Activated T-helper 9 cell treated with anti-CD3 and anti-CD28 coated beads, Interleukin-2, amount 50 U/mL, for 16 hours (primary cell): ENCODE measurements at places on chromosomes 6 and 20.

DNA sequence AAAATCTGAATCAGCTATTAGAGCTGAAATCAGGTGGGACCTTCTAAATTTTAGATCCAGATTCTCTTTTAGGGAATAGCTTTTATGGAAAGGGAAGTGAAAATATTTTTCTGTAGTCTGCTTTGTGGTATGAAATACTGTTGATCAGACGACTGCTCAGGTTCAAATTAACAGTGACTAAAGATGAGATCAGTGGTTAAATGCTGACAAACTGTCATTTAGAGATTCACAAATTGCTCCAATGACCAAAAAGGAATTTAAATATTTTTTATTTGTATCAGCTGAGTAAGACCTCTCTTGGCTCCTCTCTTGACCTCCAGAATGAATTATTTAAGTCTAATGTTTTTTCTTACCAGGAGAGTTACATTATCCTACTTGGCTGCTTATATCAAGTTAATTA is 77.3 kb downstream of the KCNQ5 start:
- DNase-seq: no peak

GRCh38 chr20:23514848-23515247 is 23.9 kb downstream of the CST8 start:
- no peak for DNase-seq

DNA sequence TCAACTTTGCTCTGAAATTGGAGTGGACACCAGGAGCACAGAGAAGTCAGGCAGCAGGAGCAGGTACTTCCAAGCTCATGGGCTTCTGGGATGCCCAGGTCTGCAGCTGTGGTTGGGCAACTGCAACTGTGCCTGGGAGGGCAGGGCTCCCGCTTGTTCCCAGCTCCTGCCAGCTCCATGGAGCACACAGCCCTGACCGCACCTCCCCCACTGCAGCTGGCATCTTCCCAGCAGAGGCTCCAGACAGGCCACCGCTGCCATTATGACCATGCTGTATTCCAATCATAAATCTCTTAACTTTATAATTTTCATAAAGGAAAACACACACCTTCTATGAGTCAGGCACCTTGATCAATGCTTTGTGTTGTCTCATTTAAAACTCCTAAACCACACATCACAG is 36.9 kb downstream of the STK38 start:
- DNase-seq: no peak

GRCh38 chr20:13008761-13009681 is at the start of gene SPTLC3:
Gene SPTLC3 (plus strand): TSS chr20:13008972. CDS start chr20:13009268, 296 bp downstream.
- DNase-seq: no peak

DNA sequence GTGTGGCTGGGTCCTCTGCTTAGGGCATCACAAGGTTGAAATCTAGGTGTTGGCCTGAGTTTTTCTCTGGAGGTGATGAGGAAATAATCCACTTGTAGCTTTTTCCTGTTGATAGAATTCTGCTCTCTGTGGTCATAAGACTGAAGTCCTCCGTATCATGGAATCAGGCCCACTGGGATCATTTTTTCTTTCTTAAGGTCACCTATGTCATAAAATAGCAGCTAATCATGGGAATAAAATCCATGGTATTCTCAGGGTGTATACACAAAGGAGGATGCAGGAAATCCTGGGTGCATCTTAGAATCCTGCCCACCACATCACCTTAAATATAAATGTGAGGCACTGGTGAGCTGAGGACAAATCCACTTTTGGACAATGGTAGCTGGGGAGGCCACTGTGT is 72.7 kb downstream of the PRDM1 start:
- no peak for DNase-seq

- peak; percentile 44 for DNase-seq
Measured at GRCh38 chr6:29628419-29629281, 4.3 kb downstream of the GABBR1 start.

DNA sequence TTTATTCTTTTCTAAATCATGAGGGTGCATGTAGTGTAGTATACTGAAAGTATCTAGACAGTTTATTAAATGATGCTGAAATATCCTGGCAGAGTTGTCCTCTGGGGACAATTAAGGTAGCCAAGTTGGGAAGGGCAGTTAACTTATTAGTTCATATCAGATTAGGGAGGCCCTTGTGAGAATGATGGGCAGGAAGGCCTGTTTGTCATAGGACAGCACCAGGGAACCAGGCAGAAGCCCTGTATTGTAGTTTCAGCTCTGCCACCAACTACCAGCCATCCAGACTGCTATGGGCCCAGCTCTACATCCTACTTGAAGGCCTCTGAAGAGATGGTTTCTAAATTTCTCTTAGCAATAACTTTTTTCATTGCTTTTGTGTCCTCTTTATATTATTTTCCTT is 4.0 kb downstream of the MYLIP start:
- no peak for DNase-seq

GRCh38 chr20:371755-372542 is 8.6 kb upstream of the TRIB3 start:
- DNase-seq: no peak

- DNase-seq: no peak
Measured at GRCh38 chr20:38135271-38135650, 29.8 kb downstream of the TGM2 start.

GRCh38 chr6:138655828-138656227 is 117.7 kb upstream of the CCDC28A start:
- DNase-seq: no peak

GRCh38 chr20:53809217-53809616 is 215.6 kb upstream of the ZNF217 start:
- no peak for DNase-seq

GRCh38 chr20:48340883-48341281 is 486.9 kb downstream of the PREX1 start:
- DNase-seq: no peak

GRCh38 chr6:48111143-48111506 is at the start of gene PTCHD4:
Gene PTCHD4 (minus strand): TSS chr6:48111197. CDS start chr6:48068957, 42,240 bp downstream.
- DNase-seq: no peak

DNA sequence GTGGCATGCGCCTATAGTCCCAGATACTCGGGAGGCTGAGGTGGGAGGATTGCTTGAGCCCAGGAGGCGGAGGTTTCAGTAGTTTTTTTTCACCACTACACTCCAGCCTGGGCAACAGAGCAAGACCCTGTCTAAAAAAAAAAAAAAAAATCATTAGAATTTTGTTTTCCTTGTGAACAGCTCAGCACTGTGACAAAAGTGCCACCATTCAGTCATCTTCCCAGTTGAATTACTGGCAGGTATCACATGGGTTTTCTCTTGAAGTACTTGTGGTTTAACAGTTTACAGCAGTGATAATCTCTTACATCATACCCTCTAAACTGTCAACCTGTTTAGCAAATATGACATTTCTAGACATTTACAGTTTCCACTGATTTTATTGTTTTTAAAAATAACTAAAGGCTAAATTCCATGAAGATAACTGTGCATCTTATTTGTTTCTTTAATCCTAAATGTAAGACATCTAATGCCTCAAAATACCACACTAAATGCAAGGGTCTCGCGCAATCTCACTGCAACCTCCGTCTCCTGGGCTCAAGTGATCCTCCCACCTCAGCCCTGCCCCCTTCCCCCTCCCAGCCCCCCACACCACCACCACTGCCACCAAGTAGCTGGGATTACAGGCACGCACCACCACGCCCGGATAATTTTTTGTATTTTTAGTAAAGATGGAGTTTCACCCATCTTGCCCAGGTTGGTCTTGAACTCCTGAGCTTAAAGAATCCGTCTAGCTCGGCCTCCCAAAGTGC is 7.0 kb downstream of the TRPC4AP start:
- no peak for DNase-seq

DNA sequence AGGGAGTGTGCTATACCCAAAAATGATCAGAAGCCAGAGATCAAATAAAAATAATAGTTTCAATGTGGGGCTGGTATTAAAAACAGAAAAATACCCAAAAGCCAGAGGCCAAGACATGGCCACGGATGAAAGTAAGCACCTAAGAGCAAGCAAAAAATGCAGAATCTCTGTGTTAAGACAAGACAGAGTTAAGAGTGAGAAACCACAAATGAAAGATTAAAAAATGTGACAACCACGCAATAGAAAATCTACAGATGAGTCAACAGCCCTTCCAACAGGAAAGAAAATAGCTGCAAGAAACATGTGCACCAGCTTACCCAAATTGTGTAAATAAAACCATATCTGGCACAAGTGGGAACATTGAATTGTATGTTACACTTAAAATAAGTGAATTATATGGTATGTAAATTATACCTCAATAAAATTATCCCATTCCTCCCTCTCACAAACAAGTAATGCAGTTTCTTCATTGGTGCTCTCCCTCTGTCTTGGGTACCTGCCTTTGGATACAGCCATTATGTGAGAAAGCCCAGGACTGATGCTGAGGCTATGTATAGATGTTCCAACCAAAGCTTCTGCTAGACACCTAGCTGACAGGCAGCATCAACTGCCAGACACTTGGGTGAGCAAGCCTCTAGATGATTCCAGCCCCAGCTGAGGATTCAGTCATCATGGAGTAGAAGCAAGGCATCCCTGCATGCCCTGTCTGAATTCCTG is 55.3 kb upstream of the UFL1 start:
- DNase-seq: no peak

DNA sequence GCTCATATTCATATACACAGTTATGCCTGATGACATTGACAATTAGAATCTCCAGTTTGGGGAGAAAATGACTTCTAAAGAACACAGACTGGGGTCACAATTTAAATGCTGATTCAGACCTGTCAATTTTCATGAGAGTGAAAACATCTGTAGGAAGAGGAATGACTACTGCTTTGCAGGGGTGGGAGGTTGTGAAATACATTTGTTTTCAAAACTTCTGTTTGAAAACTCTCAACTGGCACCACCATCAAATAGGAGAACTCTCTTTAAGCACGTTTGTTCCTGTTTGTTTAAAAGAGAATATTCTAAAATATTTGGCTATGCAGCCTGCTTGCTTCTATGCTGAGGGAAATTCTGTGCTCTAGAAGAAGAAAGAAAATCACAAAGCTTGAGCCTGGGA is 50.8 kb upstream of the ADGRF5 start:
- no peak for DNase-seq

DNA sequence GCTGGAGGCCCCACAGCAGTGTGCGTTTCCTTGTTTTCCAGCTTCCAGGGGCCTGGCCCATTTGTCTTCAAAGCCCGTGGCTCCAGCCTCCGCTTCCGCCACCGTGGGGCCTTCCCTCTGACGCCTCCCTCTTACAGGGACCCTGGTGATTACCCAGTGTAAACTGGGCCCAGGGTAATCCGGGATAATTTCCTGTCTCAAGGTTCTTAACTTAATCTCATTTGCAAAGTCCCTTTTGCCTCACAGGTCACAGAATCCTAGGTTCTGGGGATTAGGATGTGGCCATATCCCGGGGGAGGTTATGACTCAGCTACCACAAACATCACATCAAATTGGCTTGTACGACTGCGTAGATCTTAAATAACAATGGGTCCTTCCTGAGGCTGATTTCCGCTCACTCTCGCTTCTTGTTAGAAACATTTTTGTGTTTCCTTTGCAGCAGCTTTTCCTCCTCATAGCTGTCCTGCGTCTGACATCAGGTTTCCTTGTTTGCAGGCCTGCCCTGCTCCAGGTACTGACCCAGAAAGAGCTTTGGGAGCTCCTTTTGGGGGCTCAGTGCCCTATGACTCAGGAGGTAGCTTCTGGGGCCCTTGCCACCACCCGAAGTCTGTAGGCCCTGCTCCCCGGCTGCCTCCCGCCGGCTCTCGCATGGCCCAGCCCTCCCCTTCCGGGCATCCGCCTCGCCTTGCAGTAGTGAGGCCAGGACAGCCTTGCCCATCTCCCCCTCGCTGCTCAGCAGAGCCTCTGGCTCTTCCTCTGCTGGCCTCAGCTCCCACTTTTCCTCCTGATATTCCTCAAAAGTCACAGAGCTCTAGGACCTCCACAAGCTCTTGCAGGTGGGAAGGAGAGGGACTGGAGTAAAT is 100.5 kb downstream of the ERMARD start:
- no peak for DNase-seq

GRCh38 chr6:44976677-44977641 is 351.2 kb upstream of the RUNX2 start:
- DNase-seq: no peak

DNA sequence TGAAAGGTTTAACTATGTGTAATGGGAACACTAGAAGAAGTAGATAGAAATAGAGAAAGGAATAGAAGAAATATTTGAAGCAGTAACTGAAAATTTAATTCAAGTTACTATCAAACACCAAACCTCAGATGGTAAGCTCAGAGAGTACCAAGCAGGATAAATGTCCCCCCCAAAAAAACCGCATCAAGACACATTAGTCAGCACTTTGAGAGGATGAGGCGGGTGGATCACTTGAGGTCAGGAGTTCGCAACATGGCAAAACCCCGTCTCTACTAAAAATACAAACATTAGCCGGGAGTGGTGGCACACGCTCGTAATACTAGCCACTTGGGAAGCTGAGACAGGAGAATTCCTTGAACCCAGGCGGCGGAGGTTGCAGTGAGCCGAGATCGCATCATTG is 253.1 kb downstream of the C6orf118 start:
- no peak for DNase-seq

GRCh38 chr6:52664186-52664990 is 6.5 kb upstream of the TMEM14A start:
- DNase-seq: peak; percentile 33

GRCh38 chr20:61755971-61756845 is 309.5 kb downstream of the TAF4 start:
- no peak for DNase-seq

DNA sequence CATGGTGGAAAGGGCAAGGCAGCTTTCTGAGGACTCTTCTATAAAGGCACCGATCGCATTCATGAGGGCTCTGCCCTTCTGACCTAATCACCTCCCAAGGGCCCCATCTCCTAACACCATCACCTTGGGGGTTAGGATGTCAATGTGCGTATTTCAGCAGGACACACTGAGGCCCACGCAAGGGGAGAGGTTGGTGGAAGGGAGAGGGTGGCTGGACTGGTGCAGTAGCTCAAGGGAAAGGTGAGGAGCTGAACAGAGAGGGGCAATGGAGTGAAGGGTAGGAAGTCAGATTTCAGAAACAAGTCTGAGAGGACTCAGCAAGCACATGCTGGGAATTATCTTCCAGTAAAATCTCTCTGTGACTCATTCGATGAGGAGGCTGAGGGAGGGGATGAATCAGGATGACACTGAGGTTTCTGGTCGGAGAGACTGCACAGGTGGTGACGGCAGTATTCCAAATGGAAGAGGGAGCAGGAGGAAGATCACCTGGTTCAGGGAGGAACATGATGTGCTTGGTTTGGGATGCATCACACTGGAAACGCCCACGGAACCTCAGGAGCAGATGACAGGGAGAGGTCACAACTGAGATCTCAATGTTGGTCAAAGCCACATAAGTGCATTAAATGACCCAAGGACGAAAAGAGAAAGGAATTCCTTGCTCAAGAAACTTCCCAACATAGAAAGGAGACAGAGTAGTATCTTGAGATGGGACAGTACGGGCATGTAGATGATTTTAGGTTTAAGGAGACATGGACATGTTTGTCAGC is 67.1 kb downstream of the TFAP2A start:
- DNase-seq: no peak

- DNase-seq: no peak
Measured at GRCh38 chr6:88512951-88513350, 346.8 kb upstream of the CNR1 start.

- DNase-seq: no peak
Measured at GRCh38 chr6:3697609-3698008, 53.9 kb downstream of the PXDC1 start.

DNA sequence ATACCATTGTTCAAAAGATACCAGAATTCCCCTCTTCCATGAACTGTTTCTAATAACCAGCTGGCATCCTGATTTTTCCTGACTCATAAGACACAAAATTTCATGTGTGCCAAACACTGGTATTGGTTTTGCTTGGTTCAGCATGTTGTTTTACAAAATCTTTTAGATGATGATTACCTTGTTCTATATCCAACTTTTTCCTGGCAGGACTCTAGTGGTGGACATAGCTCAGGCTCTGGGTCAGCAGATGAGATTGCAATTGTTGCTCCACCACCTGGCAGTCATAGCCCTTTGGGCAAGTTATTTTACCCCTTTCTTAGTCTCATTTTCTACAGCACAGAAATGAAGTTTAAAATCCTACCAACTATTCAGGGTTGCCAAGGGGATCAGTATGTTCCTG is 6.2 kb downstream of the TRIM38 start:
- no peak for DNase-seq
